Astrocyte (in vitro differentiated cells and primary cell): ENCODE measurements at places on chromosomes 12 and 14. TPM values are rescaled to one million over a fixed set of nuclear protein-coding genes. Genes with fewer than 3 reads are reported as not detected.

- DNase-seq, result peak; percentile 31
These were observed 136.8 kb upstream of the PRKD1 start for GRCh38 chr14:30064454-30064853.

DNA sequence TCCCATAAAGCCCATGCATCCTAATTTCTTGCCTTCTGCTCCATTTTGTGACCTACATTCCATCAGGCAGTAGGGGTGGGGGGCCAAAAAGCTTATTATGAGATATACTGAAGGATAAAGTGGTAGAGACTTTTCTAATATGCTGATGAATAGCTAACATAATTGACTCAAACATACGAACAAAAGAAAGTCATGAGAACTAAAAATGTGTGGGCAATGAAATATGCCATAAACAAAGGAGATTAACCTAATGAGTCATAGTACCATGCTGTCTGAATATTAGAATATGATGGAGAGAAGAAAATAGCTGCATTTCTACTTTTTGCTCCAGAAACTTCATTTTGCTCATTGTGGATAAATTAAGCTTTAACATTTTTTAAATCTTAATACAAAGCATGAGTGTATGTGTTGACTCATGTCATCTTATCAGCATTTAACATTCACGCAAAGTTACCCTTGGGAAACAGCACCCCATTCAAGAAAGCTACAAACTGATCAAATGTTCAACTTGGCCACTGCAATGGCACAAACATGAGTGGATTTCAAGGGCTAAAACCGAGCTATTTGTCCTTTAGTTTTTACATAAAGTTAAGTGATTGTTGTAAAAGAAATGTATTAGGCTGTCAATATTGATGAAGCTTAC lies 64.0 kb upstream of the DIO2 start:
- DNase-seq, result peak; percentile 83

Gene NGB
- not detected in 2 replicates for total RNA-seq

GRCh38 chr14:34981743-34982420 lies 910 bp upstream of the SRP54 start:
- peak; percentile 36 for DNase-seq

Gene DIO3
- 0.46 and 0.79 TPM in 2 replicates for total RNA-seq

Gene C12orf50
- not detected in 2 replicates for total RNA-seq

GRCh38 chr14:85175556-85175955 lies 354.4 kb upstream of the FLRT2 start:
- peak; percentile 68 for DNase-seq

- no peak for DNase-seq
These were observed 162.3 kb downstream of the PTCSC3 start for GRCh38 chr14:36014236-36014635.

DNA sequence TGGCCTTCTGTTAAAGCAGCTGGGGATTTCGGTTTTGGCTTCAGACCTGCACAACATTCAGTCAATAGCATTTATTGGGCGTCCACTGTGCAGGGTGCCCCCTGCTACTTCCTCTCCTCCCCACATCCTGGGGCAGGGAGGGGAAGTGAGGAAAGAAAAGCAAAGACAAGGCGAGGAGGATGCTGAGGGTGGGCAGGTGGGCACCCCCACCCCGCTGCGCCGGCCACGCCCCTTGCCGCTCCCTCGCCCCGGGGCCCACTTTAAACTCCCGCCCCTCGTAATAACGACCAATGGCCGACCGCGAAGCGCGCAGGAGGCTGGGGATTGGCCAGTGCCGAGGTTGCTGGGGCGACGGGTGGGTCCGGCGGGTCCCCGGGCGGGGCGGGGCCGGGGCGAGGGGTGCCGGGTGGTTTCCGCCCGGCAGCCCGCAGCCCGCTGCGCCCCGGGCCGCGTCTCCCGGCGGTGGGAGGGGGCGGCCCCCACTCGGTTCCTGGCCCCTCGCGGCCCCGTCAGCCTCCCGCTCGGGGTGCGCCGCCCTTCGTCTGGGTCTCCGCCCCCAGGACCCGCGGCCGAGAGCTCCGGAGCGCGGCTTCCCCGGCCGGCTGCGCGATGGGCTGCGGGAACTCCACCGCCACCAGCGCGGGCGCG lies at the start of gene C12orf75:
C12orf75 (plus strand) TSS at position 409 of the 648 bp plus-strand sequence; CDS start at position 610, 201 bp downstream.
- peak; percentile 62 for DNase-seq

Gene INHBC
- not detected in 2 replicates for total RNA-seq

DNA sequence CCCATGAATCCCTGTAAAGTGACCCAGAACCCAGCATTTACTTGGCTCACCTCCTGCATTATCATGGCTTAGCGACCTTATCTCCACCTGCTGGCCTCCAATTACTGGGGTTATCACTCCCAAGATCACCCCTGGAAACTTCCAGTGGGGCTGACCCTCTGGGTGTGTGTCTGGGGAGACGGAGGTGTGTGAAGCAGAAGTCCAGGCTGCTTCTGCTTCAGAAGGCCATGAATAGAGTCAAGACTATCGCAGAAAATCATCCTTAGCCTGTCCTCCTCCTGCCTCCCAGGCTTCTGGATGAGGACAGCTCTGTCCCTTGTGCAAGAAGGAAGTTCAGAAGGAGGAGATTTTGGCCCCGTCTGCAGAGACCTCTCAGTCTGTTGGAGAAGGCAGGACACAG lies 408 bp upstream of the KRT72 start:
- no peak for DNase-seq

DNA sequence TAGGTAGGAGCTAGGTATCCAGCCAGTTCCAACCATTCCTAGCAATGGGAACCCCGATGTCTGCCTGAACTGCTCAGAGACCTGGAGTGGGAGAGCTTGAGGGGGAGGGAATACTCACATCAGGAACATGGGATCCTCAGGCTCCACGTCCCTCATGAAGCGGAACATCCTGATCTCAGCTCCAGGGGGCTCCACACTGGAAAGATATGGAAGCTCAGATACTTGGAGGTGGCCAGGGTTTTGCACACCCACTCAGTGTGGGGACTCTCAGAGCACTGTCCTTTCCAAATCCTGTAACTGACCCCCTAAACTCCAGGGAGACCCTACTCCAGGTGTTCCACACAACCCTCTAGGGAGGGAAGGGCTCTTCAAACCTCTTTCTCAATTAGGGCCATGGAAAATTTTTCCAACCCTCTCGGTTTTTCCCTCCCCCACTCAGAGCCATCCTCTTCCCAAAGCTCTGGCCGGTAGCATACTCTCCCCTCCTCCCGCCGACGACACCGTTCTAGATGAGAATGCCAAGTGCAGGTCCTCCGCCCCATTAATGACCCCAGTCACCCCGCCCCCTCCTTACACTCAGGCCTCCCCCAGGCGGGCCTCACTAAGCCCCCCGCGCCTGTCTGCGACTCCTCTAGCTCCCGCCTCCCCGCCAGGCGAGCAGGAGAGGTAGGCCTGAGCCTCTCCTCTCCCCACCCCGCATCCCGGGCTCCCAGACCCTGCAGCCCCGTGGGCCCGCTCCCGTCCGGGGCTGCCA lies 597 bp downstream of the MLF2 start:
- peak; percentile 29 for DNase-seq

DNA sequence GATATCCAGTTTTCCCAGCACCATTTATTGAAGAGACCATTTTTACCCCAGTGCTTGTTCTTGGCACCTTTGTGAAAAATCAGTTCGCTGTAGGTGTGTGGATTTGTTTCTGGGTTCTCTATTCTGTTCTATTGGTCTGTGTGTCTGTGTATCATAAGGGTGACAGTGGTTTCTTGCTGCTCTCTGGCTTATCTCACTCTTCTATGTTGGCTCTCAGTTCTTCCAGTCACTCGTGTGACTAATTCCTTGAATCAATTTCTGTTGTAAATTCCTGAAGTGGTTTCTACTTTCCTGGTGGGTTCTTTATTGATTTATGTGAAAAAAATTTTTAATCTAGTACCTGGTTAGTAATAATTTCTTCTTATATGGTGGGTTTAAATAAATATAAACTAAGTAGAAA lies 58.3 kb downstream of the OTOGL start:
- peak; percentile 53 for DNase-seq

Gene KLRB1
- not detected in 2 replicates for total RNA-seq

DNA sequence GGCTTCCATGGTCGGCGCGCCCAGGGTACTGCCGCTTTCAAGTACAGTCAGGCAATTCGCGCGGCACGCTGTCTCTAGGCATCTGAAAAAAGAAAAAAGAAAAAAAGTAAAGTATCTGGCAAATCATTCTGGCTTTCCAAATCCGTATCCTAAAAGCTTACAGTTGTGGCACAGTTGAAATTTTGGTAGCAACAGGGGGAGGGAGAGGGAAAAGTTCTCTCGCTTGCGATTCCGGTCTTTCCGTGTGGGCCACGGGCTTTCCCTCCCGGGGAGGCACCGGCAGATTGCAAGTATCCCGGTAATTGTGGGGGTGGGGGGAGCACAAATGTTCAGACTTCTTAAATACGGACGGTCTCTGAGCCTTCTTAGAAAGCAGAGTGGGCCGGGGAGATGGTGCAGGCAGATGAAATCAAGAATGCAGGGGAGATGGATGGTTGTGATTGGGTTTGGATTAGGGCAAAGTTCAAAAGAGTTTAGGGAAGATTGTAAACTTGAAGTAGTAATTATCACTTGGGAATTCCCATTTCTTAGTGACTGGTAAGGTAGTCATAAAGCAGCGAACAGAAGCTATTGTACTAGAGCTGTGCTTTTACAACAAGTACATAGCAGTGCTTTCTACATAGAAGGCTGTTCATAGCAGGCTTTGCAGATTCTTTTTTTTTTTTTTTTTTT lies 1.2 kb downstream of the SOCS2 start:
- peak; percentile 12 for DNase-seq

- no peak for DNase-seq
These were observed 5.1 kb downstream of the PIANP start for GRCh38 chr12:6695313-6696045.

Gene KCNA1
- total RNA-seq, result 0.27 and 0.60 TPM in 2 replicates

Gene ENDOU
- not detected in 2 replicates for total RNA-seq

DNA sequence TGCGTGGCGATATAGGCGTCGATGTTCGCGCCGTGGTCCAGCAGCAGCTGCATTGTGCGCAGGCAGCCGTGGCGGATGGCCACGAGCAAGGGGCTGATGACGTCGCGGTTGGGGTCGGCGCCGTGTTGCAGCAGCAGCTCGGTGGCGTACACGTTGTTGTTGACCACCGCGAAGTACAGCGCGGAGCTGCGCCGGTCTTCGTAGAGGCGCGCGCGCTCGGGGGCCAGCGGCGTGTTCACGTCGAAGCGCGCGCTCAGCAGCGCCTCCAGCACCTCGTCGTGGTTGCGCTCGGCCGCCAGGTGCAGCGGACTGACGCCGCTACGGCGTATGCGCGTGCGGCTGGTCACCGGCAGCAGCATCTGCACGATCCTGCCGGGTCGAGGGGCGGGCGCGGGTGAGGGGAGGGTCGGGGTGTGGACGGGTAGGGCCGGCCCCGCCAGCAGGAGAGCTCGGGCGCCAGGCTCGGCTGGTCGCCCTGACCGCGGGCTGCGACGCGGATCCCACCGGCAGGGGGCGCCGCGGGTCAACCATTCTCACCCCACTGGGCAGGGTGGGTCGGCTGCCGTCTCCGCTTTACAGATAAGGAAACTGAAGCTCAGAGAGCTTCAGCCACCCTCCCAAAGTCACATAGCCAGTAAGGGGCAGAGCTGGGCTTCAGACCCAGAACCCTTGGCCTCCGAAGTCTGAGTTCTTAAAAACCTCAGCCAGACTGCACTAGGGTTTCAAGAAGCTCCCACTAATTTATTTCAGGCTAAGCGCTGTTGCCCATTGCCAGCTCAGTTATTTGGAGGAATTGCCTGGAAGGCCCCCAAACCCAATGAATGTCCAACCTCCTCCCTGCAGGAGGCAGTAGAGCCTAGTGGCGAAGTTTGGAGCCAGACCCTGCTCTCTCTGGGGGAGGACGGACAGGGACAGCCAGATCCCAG lies 12.4 kb downstream of the FAM181A start:
- DNase-seq, result peak; percentile 20

Gene DCAF11
- 26.9 and 27.1 TPM in 2 replicates for total RNA-seq

DNA sequence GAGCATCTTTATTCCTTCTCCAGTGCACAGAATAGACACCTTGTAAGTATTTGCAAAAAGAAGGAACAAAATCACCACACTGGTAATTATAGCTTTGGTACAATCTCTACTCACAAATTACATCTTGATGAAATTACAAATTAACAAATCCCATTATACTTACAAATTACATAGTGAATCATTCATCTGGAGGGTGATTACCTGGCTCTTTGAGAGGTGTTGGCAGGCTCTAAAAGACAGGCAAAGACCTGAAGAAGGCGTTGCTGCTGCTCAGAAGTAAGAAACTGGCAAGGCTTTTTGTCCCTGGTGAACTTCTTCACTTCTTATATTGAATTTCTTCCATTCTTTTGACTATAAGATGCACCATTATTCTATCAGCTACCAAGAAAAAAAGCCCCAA lies 21.7 kb upstream of the LMNTD1 start:
- DNase-seq, result no peak

DNA sequence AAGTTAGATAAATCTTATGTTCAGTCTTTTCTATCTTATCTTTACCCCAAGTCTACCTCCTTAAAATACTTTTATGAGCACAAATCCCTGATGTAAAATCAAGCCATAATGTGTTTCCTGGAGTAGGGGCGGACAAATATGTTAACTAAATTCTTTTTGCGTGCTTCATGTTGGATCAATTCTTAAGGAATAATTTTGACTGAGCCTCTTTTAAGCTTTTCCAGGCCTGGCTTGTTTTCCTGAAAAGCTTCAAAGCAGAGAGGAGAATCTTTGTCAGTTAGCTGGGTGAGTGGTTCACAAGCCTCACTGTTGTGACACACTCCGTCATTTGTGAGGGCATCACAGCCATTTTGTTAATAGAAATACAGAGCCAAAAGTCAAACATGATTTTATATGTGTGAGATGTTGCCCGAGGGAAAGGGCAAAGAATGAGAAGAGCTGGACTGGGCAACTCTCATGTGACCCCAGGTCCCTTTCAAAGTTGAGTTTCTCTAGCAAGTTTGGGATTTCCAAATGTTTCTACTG lies 468.9 kb downstream of the RGS6 start:
- no peak for DNase-seq

DNA sequence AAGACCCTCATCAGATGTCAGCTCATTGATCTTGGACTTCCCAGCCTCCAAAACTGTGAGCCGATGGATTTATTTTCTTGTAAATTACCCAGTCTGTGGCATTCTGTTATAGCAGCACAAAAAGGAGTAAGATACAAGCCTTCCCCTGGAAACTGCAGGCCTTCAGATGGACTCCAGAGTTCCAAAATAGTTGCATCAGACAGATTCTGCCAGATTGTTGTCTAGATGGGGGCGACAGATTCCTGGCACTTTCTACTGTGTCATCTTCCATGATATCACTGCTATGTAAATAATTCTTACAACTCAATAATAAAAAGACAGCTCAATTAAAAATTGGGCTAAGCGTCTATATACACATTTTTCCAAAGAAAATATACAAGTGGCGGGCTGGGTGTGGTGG lies 17.2 kb upstream of the MARK3 start:
- no peak for DNase-seq

GRCh38 chr12:84135586-84136279 lies 776.9 kb downstream of the SLC6A15 start:
- no peak for DNase-seq

GRCh38 chr14:60815371-60815770 lies 80.8 kb downstream of the MNAT1 start:
- no peak for DNase-seq

DNA sequence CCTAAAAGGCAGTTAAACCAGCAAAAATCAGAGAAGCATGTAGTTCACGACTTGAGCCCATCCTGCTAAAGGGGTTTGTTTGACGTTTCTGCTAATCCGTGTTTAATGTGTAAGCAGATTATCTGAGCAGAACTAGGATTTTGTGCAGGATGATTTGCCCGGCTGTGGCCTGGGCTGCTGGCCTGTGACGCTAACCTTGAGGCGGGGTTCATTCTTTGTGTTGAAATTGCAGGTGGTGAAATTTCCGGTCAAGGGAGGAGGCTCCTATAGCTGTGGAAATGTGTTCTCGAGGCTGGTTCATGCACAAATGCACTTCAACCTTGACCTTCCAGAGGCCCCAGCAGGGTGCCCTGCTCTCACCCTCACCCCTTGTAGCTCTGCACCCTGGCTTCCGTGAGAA lies 63.7 kb downstream of the SLC24A4 start:
- no peak for DNase-seq
